ENCODE measurements at places on chromosomes 16 and 17. TPM values are rescaled to one million over a fixed set of nuclear protein-coding genes. Genes with fewer than 3 reads are reported as not detected.

DNA sequence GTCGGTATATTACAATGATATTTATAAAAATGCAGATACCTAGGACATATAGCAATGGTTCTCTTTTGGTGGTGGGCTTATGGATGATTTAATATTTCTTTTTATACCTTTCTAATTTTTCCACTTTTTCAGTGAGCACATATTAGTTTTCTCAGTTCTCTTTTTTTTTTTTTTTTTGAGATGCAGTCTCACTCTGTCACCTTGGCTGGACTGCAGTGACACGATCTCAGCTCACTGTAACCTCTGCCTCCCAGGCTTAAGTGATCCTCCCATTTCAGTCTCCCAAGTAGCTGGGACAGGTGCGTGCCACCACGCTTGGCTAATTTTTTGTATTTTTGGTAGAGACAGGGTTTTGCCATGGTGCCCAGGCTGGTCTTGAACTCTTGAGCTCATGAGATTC, 15.1 kb downstream of the MAP3K14 start:
- no peak for DNase-seq

CFAP119 gene
- 1.0 TPM for total RNA-seq

AOC3 gene
- 12.9 TPM for total RNA-seq

NLK gene
- total RNA-seq, result 21.4 TPM

DNA sequence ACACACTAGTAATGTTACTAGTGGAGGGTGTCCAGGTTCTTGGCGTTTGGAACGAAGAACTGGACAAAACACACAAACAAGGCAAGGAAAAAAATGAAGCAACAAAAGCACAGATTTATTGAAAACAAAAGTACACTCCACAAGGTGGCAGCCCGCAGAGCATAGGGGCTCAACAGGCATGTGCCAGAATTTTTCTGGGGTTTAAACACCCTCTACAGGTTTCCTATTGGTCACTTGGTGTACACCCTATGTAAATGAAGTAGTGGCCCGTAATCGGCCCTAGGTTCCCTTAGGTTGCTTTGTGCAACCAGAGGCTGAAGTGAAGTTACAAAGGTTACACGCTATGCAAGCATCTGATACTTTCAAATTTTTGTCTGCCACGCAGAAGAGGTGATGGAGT, 8.1 kb downstream of the OR2C1 start:
- no peak for DNase-seq

DNA sequence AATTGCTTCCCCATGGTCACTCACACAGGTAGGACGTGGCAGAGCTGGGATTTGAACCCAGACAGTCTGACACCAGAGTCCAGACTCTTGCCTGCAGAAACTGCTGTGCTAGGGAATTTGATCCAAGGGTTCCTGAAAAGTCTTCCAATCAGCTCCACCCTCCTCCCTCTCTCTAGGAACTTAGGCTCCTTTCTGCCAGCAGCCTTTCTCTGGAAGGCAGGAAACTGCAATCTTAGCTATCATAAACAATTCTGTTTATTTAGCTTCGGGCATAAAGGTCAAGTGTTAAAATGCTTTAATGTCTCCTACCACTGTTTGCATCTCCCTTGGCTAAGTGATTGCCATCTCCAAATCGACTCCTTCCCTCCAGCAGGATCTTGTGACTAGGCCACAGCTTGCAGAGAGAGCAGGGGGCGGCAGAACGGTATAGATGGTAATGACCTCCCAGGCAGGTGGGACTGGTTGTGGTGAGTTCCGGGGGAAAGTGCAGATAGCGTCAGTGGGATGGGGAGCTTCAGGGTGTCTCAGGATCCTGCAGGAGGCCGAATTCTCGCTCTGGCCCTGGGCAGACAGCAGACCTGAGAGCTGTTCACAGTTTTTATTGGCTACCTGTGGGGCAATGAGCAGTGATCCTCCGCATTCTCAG, 882.4 kb upstream of the EEF2KMT start:
- no peak for DNase-seq

COPS3 gene
- total RNA-seq, result 64.0 TPM

DNA sequence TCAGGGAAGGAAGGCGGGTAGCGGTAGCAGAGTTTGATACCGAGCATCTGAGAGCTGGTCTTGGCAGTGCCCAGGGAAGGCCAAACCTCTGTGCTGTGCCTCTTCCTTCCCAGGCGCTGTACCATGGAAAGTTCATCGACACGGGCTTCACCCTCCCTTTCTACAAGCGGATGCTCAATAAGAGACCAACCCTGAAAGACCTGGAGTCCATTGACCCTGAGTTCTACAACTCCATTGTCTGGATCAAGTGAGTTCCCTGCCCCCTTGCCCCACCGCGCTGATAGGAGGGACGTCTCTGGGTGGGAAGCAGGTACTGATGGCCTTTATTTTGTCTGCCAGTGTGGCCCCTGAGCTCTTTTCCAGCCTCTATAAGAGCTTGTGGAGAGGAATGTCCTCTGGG, 15.4 kb upstream of the CLEC18A start:
- DNase-seq, result no peak

MYO15A gene
- 0.70 TPM for total RNA-seq

BCO1 gene
- not detected for total RNA-seq

GRCh38 chr17:78341559-78342448, 18.1 kb downstream of the SOCS3 start:
- peak; percentile 92 for DNase-seq

DNA sequence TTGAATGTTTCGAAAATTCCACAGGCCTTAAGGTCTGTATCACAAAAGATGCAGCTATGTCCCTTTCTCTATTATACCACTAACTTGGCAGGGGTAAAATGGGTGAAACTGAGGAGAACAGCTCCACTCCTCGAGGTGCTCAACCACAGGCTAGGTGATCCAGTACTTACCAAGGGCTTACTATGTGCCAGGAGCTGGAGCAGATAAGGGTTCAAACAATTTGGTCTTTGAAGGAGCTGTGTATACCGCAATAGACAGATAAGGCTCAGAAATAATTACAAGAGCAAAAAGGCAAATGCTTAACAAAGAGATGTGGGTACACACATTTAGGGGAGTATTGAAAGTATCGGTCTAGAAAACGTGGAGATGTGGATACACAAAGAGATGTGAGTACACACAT, 1.5 kb downstream of the XPO6 start:
- DNase-seq, result no peak

SLC7A6 gene
- total RNA-seq, result 42.4 TPM

GRCh38 chr17:49853470-49854015, 5.7 kb upstream of the TAC4 start:
- no peak for DNase-seq

GRCh38 chr16:1042866-1043265, 29.7 kb upstream of the SSTR5 start:
- no peak for DNase-seq

DNA sequence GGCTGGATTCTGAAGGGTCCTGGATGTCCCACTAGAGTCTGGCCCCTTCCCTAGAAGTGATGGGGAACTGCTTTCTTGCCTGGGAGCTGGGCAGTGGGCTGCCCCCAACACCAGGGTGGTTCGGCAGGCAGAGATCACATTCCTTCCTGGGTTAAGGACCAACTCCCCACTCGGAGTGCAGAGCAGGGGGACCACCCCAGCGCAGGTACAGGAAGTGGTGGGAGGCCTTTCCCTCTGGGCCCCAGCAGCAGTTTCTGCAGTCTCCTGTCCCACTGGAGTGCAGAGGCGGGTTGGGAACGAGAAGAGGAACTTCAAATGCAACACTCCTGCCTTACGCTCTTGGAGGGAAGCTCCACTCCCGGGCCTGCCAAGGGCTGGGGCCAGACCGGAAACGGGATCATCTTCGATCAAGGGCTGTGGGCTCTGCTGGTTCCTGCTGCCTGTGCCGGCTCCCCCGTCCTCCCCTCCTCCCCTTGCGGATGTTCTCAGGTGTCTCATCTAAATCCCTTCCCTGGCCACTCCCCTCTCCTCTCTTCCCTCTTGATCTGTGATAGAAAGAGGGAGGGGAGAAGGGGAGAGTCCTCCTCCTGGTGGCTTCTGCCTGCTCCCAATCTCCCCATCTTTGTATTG, 9.0 kb upstream of the NGFR start:
- no peak for DNase-seq

GRCh38 chr16:11088831-11089230, 144.5 kb downstream of the CLEC16A start:
- peak; percentile 59 for DNase-seq

DNA sequence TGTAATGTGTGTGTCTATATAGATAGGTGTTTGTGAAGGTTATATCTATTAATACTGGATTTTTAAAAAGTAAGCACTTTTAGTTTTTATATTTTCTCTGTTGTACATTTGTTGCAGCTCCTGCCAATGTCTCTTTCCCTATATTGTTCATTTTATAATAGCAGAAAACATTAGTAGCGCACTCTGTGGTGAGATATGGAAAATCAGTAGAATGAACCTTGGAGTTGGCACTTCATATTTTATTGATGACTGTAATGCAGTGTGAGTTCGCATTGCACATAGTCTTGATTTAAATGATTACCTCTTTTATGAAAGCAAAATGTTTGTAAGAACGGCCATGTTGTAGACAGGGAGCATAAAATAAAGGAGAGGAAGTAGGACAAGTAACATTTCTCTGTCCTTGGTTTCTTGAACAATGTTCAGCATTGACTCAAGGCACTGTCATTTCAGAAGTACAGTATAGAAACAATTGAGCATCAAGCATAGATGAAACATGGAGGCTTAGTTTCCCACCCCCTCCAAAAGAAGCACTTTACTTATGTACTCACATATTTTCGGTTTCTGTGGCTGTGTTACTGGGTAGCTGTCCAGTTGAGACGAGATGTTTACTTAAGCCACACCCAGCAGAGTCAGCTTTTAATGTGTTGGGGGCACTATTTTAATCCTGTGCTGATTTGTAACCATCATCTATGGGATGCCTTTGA, 74.0 kb downstream of the TANC2 start:
- DNase-seq, result no peak

- DNase-seq, result no peak
These were observed 40.5 kb upstream of the ACSF3 start for GRCh38 chr16:89052890-89053724.

PGAP6 gene
- 42.8 TPM for total RNA-seq

- DNase-seq, result no peak
These were observed 195.2 kb upstream of the KIF2B start for GRCh38 chr17:53627511-53627910.

- no peak for DNase-seq
These were observed 54.5 kb downstream of the PRMT7 start for GRCh38 chr16:68365167-68365817.

DNA sequence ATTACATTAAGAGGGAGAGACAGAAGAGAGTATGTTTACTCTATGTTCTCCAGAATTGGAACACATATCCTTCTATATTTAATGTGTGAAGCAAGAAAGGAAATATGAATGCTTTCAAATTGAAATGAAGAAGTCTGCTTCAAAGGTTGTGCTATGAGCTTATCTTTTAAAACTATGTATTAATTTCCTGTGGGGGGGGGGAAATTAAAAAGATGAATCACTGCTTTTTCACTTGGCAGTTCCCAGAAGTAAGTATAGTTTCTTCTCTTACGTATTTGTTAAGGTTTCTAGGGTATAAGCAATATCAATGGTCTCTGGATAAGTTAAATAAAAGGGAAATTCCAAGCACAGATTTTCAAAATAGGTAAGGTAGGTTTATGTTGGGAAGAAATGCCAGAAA, 7.0 kb downstream of the TERF2 start:
- no peak for DNase-seq

DNA sequence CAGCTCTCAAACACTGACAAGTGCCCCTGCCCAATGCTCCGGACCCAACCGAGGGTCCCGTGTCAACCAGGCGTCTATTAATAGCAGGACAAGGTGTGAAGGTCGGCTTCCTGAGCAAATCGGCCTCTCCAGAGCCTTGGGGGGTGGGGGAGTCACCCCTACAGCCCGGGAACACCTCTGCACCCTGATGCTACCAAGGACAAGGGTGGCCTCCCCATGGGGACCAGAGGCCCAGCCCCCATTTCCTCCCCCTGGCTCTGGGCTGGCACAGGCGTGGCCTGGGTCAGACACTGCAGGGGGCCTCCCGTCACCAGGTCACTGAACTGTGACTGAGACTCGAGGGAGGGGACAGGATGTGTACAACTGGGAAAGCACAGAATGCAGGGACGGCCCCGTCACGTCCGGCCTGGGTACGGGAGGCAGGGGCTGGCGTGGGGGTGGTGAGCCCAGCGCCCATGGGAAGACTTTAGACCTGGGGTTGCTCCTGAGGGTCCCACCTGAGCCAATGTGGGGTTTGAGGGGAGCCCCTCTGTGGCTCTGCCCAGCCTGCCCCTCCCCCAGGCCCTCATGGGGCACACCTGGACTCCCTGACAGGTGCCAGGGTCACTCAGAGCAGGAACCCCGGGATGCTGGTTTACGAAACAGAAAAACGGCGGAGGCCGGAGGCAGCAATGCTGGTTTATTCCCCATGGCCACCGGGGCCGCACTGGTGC, 579 bp upstream of the CYBA start:
- peak; percentile 88 for DNase-seq

COASY gene
- 33.4 TPM for total RNA-seq

- DNase-seq, result peak; percentile 82
These were observed 11.1 kb downstream of the SCN4A start for GRCh38 chr17:63961355-63962212.

- DNase-seq, result no peak
These were observed 144.3 kb downstream of the VPS53 start for GRCh38 chr17:570388-570787.

DNA sequence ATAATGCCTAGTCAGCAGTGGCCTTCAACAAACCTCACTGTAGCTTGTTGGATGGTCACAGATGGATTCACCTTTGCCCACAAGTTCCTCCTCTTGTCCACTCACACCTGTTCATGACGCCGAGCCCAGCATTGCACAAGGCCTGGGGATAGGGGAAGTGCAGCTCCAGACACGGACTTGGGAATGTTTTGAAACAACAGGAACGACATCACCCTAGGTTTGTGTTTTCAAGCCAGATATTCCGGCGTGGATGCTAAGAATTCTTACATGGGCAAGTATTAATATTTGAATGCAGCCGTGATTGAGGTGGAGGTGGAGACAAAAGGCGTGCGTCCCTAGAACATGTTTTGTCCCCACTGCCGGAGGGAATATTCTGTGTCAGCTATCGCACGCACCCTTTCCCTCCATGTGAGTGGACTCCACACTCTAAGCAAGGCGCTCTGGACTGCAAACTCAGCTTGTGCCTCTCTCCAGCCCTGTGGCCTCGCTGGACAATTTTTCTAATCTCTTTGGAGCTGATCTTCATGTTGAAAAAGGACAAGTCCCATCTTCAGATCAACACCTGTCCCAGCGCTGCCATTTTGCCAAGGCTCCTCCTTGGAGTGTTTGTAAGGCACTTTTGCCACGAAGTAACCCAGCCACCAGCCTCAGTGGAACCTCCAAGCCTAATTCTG, 2.0 kb upstream of the BANP start:
- DNase-seq, result no peak

Data from cardiac septum (tissue), 1 donor.